ENCODE measurements at places on chromosomes 12 and 14.

DNA sequence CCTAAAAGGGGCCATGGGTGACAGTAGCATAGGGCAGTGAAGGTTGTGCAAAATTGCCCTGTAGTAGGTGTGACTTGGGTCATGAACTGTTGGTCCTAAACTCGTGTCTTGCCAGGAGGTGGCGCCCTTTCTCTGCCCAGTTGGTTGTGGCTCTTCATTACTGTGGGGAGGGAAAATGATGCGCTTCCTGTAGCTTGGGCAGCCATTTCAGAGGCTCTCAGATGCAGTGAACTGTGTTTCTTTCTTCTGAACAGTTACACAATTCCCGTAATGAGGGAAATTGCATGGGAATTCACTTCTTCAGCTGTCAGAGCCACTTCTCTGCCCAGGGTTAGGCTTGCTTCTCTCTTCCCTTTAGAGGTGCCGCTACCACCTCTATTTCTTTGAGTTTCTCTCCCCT lies 148.1 kb upstream of the NRXN3 start:
- no peak for DNase-seq

DNA sequence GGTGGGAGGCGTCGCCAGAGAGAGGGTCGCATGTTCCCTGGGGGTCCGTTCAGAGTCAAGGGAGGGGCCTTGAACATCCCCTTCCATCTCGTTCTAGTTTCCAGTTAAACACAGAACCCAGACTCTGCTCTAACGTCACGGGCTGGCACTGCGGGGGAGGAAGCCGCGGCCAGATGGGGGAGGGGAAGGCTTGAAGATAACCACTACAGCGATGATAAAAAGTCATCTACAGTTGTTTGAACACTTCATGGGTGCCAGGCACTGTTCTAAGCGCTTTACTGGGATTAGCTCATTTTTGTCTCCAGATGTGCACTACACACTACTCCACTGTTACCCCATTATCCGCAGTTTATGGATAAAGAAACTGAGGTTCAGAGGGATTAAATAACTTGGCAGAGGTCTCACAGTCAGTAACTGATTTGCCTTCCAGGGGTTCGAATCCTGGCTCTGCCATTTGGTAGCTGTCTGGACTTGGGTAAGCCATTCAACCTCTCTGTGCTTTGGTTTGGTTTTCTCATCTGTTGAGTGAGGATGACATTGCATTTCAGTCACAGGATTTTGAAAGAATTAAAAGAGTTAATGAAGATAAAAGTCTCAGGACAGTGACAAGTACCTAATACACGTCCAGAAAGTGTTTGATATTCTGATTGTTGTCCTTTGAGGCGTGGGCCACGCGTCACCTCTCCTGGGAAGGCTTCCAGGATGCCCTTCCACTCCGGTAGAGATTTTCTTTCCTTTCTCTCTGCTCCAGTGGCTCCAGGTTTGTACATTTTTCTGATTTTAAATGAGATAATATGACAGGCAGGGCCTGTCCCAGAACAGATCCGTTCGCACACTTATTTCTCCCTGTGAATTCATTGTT lies 798 bp upstream of the RASAL1 start:
- no peak for DNase-seq

- no peak for DNase-seq
Measured at GRCh38 chr12:90234472-90234871, 525.8 kb upstream of the ATP2B1 start.

DNA sequence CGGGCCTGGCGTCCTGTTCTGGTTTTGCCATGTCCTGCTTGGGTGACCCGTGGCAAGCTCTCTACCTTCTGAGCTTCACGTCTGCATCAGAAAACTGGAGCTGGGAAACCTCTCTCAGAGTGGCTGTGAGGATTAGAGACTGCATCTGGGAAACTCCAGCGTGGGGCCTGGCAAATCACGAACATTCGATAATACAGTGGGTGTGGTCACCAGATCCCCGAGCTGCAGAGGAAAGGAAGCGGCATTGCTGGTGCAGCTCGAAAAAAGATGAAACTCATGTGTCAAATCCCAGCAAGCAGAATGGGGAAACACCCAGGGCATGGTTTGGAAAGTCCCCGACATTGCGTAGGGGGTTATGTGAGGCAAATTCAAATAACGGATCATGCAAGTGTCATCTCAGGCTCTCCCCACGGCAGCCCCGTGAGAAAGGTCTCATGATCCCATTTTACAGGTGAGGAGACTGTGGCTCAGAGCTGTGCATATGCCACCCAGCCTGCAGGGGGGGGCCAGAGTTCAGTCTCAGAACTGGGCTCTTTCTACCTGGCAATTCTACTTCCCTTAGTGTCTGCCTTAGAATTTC lies 98.1 kb upstream of the VRK1 start:
- DNase-seq, result no peak

DNA sequence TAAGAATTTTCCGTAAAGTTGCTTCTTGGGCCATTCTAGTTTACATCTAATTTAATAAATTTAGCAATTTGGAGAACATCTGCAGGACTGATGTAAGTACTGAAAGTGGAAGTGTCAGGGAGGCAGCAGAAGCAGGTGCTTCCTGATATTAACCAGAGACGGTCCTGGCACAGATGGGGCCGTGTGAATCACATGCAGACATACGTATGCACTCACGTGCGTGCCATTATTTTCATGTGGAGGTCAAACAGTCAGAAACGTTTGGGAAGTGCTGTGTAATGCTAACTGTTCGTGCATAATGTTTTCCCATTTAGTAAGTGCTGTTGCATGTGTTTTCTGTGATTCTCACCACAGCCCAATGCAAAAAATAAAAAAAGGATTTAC lies 87.8 kb upstream of the DYNC1H1 start:
- DNase-seq, result no peak

GRCh38 chr14:40119321-40119720 lies 687.1 kb upstream of the FBXO33 start:
- DNase-seq, result no peak

GRCh38 chr12:92859650-92860386 lies 69.3 kb downstream of the EEA1 start:
- DNase-seq, result no peak

- DNase-seq, result no peak
Measured at GRCh38 chr12:117273091-117273490, 82.8 kb upstream of the FBXO21 start.

GRCh38 chr14:101553393-101553792 lies 7.9 kb upstream of the DIO3 start:
- DNase-seq, result no peak

GRCh38 chr12:7042842-7043241 lies 17.7 kb upstream of the C1S start:
- DNase-seq, result no peak

- DNase-seq, result no peak
Measured at GRCh38 chr14:103749860-103750259, 34.2 kb downstream of the ZFYVE21 start.

DNA sequence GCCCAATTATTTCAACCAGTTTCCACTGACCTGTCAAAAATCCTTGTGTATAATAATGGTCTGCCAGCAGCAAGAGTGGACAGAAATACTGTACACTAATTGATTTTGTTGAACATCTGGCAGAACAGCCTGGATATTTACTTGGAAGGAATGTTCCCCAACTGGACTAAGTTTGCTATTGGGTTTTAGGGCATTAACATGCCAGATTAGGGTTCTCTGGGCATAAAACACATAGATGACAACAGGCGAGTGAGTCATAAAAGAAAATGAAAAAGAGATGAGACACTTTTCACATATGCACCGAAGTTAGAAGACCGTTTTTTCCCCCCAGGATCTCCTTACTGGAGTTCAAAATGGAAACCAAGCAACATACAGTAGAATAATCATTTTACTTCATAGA lies 236.3 kb upstream of the NAV3 start:
- no peak for DNase-seq

GRCh38 chr12:29008786-29009185 lies 140.3 kb upstream of the FAR2 start:
- no peak for DNase-seq

DNA sequence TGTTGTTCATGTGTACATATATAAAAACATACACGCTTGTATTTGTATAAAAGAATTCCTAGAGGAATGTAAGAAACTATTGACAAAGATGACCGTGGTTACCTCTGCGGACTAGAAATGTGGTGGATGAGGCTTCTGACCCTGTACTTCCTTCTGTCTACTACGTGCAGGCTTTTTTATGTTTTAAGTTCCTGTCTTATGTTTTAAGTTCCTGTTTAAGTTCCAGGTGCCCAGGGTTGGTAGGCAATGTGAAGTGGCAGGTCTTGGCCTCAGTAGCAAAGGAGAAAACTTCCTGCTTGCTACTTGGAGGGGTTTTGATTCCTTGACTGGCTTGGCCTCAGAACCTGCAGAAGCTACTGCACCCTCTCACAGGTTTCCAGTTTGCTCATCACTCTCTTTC lies 11.6 kb downstream of the POMT2 start:
- DNase-seq, result no peak

- no peak for DNase-seq
Measured at GRCh38 chr12:90044069-90044468, 335.4 kb upstream of the ATP2B1 start.

DNA sequence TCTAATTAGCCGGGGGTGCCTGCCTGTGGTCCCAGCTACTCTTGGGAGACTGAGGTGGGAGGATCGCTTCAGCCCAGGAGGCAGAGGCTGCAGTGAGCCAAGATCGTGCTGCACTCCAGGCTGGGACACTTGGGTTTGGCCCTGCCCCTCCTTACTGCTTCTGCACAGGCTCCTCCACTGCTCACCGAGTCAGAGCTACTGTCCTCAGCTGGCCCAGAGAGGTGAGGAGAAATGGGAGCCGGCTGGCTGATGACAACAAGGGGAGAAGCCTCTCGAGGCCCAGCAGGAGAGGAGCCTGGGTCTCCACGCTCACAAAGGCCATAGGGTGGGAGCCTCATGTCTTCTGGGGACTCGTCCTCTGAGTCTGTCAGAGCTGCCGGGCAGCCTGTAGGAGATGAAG lies 13.7 kb downstream of the CALCOCO1 start:
- DNase-seq, result no peak

GRCh38 chr12:67646775-67647174 lies 1.8 kb upstream of the DYRK2 start:
- no peak for DNase-seq

DNA sequence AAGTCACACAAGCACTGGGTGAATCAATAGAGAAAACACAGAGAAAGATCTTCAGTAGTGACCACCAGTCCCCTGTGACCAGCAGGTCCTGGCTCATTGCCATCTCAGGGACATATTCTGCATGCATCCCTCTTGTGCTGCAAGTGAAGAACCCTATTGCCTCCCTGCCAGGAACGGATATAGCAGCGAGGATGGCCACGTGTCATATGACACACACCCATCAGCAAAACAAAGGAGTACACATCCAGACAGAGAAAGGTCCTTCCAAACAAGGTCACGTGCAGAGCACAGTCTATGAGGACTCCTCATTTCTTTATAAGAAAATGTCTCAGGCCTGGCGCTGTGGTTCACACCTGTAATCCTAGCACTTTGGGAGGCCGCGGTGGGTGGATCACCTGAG lies 638.4 kb downstream of the FLRT2 start:
- no peak for DNase-seq

GRCh38 chr14:64758025-64758521 lies 53.8 kb downstream of the PLEKHG3 start:
- no peak for DNase-seq

DNA sequence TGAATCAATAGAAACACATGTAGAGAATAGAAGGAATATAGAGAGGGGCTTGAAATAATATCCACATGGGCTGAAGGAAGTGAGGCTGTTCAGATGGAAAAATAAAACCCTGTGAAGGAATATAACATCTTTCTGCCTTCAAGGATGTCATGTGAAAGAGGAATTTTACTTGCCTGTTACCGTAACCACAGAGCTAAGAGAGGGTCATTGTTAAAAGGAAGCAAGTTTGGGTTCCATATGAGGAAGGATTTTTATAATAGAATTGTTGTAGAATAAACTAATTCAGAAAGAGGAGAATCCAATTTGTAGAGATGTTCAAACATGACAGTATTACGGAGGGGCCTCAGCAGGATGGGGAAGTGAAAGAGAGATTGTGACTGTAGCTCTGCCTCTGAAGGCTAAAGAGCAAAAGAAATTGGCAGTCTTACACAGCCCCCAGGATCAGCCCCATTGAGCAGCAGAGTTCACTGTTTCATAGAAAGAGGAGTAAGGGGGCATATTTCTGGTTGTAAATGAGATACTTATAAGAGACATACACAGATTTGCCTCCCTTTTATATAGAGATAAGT lies 41.8 kb upstream of the PTPRR start:
- DNase-seq, result no peak

DNA sequence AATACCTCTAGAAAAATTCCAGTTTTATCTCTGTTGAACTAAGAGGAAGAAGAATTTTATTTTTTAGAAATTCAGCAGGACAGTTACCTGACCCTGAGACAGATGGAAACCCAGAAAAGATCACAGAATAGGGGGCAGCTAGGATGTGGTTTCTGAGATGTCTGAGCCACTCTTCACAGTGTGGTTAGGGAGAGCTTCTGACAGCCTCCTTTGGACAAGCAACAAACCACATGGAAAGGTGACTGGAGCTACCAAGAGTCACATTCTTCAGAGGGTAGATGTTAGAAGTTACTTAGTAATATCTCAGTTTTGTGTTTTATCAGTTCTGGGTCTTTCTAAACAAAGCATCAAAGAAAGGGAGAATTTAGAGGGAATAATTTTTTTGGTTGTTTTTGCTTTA lies 117.3 kb upstream of the NAP1L1 start:
- DNase-seq, result no peak

GRCh38 chr12:55997535-55997859 lies 421 bp downstream of the SUOX start:
- DNase-seq, result no peak

DNA sequence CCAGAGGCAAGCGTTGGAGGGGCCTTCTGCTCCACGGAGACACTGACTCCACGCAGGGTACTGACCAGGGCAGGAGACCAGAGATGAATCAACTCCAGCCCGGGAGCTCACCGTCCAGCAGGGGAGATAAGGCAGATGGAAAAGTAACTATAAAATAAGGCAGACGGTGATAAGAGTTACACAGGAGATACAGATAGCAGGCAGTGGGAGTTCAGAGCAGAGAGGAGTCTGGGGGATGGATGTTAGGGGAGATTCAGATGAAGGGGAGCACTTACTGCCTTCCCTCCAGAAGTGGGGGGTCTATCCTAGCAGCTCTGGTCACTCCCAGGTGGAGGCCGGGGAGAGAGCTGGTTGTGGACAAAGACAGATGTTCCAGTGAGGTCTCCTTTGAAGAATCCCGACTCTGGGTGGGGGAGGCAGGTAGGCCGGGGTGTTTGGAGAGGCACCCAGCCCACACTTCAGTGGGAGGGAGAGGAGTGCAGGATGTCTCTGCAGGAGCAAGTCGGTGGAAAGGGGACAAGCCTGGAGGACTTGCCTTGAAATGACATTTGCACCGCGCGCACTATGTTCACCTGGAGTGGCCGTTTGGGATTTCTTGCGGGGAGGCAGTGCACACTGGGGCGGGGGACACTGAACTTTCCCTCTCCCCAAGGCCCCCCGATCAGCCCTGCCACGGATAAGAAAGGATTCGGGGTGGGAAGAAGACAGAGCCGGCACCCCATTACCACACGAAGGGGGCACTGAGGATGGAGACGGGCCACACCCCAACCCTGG lies 1.2 kb downstream of the PITPNM2 start:
- DNase-seq, result no peak

DNA sequence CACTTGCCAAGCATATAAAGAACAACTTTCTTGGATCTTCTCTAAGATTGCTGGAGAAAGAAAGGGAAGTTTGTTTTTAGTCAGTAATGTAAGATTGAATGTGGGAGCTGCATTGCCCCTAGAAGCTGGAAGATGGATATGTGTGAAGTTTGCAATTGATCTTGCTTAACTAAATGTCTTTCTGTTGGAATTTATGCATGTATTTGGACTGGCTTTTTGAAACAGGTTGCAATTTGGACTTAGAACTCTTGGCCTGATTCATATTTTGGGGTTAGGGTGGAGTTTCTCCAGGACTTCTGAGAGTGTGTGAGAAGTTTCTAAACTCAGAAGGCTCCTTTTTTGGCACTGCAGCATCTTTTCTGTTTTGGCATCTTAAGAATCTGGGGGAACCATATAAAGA lies 26.4 kb downstream of the IFT43 start:
- DNase-seq, result no peak
